Thymus (tissue), 14 donors: ENCODE measurements at places on chromosomes 5 and 9.

GRCh38 chr5:146646441-146646840 lies 130.5 kb upstream of the GPR151 start:
- no peak overlapping the region for H3K4me3 ChIP-seq
- H3K4me1 ChIP-seq, result no peaks in the 10 kb centered on the region

GRCh38 chr5:9288234-9288633 lies 257.6 kb downstream of the SEMA5A start:
- no peak overlapping the region for H3K4me3 ChIP-seq
- H3K4me1 ChIP-seq, result no peaks in the 10 kb centered on the region
- H3K27me3 ChIP-seq, result no peaks in the 10 kb centered on the region
- DNase-seq, result no peak
- H3K36me3 ChIP-seq, result no peaks in the 10 kb centered on the region
- H3K27ac ChIP-seq, result no peak overlapping the region

- DNase-seq, result no peak
- H3K36me3 ChIP-seq, result no peaks in the 10 kb centered on the region
- H3K27me3 ChIP-seq, result no peaks in the 10 kb centered on the region
- no peak overlapping the region for H3K27ac ChIP-seq
Measured at GRCh38 chr9:134959971-134960310, 42.2 kb upstream of the FCN1 start.

DNA sequence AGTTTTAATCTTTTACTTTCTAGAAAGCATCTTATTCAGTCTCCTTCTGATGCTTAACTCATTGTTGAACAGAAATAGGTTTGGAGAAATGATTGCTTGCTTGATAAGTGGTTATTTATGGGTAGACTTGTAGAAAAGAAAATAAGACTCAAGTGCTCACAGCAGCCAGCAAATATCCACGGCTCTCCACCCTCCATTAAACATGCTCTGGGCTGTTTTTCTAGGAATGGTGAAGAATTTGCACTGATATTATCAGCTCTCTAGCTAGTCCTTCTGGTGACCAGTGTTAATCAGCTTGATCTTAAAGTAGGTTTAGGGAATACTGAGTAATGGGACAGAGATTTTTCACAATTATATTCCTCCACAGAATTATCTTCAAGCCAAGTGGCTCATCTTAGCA lies 60.6 kb downstream of the SLC1A3 start:
- H3K27ac ChIP-seq, result no peak overlapping the region
- no peak overlapping the region for H3K4me3 ChIP-seq
- no peaks in the 10 kb centered on the region for H3K4me1 ChIP-seq
- DNase-seq, result no peak
- no peaks in the 10 kb centered on the region for H3K27me3 ChIP-seq

- H3K27ac ChIP-seq, result no peak overlapping the region
- no peak for DNase-seq
- no peaks in the 10 kb centered on the region for H3K27me3 ChIP-seq
Measured at GRCh38 chr5:168705321-168705720, 126.2 kb upstream of the PANK3 start.

- H3K27me3 ChIP-seq, result no peaks in the 10 kb centered on the region
- H3K27ac ChIP-seq, result peak overlapping the region; percentile 73
- H3K4me3 ChIP-seq, result no peak overlapping the region
- DNase-seq, result no peak
- peaks cover 9% of the 10 kb centered on the region for H3K4me1 ChIP-seq
- H3K36me3 ChIP-seq, result no peaks in the 10 kb centered on the region
Measured at GRCh38 chr5:95760273-95761191, 29.4 kb downstream of the RHOBTB3 start.

DNA sequence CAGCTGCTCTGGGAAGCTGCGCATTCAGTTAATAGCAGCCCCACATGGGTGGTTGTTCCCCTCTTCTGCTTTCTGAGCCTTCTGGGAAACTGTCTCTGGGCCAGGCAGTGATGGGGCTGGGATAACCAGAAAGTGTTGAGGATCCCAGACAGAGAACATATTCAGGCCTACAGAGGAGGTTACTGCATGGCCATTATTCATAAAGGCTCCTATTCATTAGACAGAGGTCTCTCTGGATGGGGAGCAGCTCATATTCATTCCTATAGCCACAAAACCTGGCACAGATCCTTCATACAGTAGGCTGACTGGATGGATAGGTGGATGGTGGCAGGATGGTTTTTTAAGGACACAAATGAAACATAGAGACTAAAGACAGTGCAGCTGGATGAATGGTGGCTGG lies 76.3 kb downstream of the HSPA4 start:
- no peaks in the 10 kb centered on the region for H3K27me3 ChIP-seq
- H3K36me3 ChIP-seq, result no peaks in the 10 kb centered on the region
- no peak overlapping the region for H3K27ac ChIP-seq
- H3K4me1 ChIP-seq, result no peaks in the 10 kb centered on the region
- no peak for DNase-seq

DNA sequence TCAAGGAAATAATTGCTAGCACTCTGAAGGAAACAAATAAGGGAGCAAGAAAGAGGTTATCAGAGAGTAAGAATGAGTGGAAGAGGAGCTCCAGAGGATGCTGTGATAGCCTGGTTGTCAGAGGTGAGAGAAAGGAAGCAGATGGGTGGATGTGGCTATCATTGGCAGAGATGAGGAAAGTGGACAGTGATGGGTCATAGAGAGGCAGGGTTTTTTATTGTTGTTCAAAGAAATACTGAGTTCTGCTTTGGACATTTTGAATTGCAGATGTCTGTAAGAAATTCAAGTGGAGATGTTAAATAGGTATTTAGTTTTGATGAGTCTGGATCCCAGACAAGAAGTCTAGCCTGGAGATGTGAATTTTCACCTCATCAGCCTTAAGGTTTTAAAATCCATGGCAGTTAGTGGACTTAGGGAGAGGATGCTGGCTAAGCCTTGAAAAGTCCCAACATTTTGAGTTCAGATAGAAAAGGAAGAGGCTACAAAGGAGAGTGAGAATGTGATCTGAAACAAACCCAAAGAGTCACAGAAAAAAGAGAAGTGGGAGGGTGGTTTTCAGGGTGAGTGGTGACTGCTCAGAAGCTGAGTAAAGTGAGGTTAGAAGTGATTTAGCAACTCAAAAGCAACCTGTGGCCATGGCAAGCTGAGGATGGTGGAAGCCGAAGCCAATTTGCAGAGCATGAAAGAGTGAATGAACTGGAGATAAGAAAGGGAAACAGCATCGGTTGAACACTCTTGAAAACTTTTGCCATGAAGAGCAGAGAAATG lies 50.4 kb downstream of the PPIC start:
- no peaks in the 10 kb centered on the region for H3K4me1 ChIP-seq
- no peak for DNase-seq
- no peak overlapping the region for H3K27ac ChIP-seq
- no peaks in the 10 kb centered on the region for H3K27me3 ChIP-seq
- H3K36me3 ChIP-seq, result no peaks in the 10 kb centered on the region
- H3K4me3 ChIP-seq, result no peak overlapping the region

- no peaks in the 10 kb centered on the region for H3K36me3 ChIP-seq
- no peak overlapping the region for H3K27ac ChIP-seq
- peaks cover 6% of the 10 kb centered on the region for H3K4me1 ChIP-seq
Measured at GRCh38 chr9:93252116-93252780, 68.3 kb downstream of the WNK2 start.

DNA sequence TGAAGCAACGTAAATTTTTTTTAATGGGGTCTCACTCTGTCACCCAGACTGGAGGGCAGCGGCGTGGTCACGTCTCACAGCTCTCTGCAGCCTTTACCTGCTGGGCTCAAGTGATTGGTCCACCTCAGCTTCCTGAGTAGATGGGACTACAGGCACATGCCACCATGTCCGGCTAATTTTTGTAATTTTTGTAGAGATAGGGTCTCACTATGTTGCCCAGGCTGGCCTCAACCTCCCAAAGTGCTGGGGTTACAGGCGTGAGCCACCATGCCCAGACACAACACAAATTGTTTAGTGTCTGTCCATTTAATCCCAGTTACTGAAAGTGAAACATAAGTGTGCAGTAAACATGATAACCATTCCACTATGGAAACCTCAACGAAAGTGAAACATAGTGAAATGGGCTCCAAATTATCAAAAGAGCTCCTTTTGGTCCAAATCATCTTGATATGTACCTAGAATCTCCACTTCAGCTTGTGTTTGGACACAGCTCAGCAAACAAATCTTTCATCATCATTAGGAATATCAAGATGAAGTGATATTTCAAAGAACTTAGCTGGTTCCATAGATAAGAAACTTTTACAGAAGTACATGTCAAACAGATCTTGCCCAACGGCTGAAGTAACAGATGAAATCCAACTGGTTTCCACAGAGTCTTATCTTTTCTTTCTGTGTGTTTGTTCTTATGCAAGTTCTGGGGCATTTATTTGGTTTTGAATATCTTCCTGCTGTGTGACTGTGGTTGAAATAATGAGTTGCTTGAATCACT lies 41.2 kb upstream of the PLPP1 start:
- H3K36me3 ChIP-seq, result no peaks in the 10 kb centered on the region
- no peaks in the 10 kb centered on the region for H3K4me1 ChIP-seq
- no peak overlapping the region for H3K4me3 ChIP-seq
- H3K27me3 ChIP-seq, result no peaks in the 10 kb centered on the region
